Progenitor cell of endocrine pancreas (in vitro differentiated cells): ENCODE measurements at places on chromosomes 11 and 22.

GRCh38 chr11:134017511-134018430 is 51.1 kb upstream of the JAM3 start:
- no peak for DNase-seq

GRCh38 chr11:120952461-120953434 is 71.2 kb upstream of the TBCEL start:
- DNase-seq: peak; percentile 81

- no peak for DNase-seq
These were observed 22.5 kb upstream of the ADA2 start for GRCh38 chr22:17241576-17242330.

DNA sequence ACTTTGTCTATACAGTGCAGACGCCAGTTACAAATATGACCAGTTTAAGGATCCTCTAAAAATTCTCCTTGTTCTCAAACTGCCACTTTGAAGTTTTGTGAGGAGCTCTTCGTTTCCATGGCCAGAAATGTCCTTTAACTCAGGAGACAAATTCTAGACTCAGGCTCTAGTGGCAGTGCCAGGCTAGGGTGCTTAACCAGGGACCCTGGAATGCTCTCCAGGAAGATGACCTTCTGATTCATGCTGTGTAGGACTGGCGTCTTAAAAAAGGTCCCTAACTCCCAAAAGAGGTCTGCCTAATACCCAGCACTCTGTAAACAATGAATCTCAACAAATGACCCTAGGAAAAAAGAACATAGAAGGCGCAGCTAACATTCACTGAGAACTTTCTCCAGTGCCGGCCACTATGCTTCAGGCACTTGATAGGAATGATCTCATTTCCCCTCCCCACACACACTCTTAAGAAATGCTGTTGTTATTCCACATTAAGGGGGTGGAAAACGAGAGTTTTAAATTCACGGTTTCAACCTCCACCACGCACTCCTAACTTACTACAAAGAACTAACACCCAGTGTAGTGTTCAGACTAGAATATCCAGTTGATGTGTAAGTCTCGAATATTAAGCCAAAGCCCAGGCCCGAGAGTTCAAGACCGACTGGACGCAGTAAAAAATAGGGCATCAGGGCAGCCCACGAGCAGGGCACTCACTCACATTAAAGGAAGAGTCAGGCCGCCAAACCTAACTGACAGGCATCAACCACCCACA is 747 bp downstream of the NXF1 start:
- no peak for DNase-seq

GRCh38 chr11:61922539-61922938 is 5.2 kb upstream of the RAB3IL1 start:
- DNase-seq: peak; percentile 5

GRCh38 chr11:86408845-86409244 is 34.2 kb downstream of the CCDC81 start:
- no peak for DNase-seq

GRCh38 chr22:16824716-16825687 is at the start of gene XKR3:
Gene XKR3, minus strand, starts transcription at chr22:16825411. Its CDS starts 17,338 bp downstream, at chr22:16808073.
- DNase-seq: no peak
